ENCODE measurements at places on chromosomes 5 and 9. TPM values are rescaled to one million over a fixed set of nuclear protein-coding genes. Genes with fewer than 3 reads are reported as not detected.

TRIP13 gene
- total RNA-seq = 16.8 TPM

C7 gene
- total RNA-seq = under 0.01 TPM

SLC6A7 gene
- under 0.01 TPM for total RNA-seq

PHYKPL gene
- 31.5 TPM for total RNA-seq

FPGS gene
- total RNA-seq = 77.7 TPM

OR1J2 gene
- total RNA-seq = 0.32 TPM

Data from fibroblast of villous mesenchyme (primary cell).